ENCODE measurements at places on chromosomes 6 and 20.
A peak's percentile ranks its signal among the peaks of the same experiment; 100 is the strongest.

DNA sequence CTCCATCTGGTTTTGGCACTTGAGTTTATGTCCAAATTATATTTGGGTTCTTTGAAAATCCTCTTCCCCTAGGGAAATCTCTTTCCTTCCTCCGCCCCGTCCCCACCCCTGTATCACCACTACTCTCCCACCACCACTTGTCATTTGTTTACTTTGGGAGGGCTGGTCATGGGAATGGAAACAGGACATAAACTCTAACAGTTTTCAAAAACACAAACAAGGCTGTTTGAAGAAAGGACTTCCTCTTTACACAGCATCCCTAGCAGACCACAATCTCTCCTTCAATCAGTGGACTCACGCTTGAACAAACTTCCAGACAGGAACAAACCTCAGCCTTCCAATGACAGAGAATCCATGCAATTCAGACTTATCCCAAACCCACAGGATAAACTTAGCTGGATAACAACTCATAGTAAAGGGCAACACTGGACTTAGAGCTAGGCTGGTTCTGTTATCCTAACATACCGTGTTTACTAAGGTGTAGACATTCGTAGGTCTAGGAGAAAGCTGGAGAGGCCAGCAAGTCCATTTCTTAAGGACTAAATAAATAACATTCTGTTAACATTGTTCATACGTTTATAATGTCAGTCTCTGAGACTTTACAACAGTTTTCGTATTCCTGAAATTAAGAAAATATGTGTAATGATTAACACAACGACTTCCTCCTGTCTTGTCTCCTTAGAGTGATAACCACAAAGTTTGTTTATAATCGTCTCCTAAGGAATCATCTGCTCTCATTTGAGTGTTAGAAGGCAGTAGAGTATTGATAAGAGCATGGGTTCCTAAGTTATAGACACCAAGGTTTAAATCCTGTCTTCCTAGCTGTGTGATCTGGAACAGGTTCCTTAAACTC is 44.1 kb upstream of the CTAGE9 start:
- DNase-seq: no peak

DNA sequence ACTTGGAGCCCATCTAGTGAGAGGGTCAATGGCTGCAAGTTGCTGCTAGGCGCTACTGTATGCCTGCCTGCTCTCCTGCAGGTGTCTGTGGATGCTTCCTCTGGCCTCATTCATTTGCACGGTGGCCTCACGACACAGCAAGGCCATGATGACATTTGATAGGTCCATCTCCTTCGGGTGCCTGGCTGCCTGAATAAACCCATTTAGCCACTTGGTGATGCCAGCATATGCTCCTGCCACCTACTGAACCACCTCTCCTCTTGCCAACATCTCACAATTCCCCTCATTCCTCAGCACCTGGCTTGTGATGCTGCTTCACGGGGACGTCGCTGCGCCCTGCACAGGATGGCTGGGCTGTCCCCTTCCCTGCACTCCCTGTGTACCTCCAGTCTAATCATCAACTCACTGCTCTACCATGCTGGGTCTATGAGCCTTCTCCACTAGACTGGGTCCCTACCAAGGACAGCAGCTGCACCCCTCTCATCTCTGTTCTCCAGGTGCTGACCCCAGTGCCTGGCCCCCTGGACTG is 51.1 kb downstream of the AGPAT4 start:
- DNase-seq: no peak

GRCh38 chr6:116387374-116387773 is 16.6 kb downstream of the DSE start:
- peak; percentile 43 for DNase-seq

DNA sequence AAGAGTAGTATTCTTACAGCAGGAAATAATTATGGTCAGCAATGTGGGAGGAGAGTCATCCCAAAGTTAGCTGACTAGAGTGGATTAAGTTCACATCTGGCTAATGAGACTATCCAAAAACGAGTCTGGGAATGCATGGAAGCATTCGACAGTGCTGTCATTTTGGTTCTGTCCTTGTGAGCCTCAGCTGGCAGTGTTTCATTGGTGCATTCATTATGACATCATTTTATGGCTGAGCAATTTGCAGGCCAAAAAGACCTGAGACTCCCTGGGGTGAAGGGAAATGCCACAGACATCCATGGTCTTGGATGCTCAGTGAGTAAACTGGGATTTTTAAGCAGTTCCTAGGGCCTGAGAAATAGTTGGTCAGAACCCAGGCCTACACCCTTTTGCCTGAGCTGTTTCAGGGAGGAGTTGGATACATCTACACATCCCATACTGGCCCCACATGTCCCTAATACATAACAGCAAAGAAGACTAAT is 196.4 kb upstream of the CCN2 start:
- no peak for DNase-seq

- no peak for DNase-seq
These were observed 12.8 kb downstream of the RSPO3 start for GRCh38 chr6:127131275-127131674.

GRCh38 chr6:26217714-26218075 is 130.5 kb downstream of the HFE start:
- DNase-seq: no peak

GRCh38 chr20:52083627-52084232 is 107.8 kb downstream of the ZFP64 start:
- peak; percentile 43 for DNase-seq

GRCh38 chr20:60210779-60211617 is 252.8 kb downstream of the CDH26 start:
- DNase-seq: peak; percentile 43

GRCh38 chr6:166830185-166830890 is 126.0 kb downstream of the RNASET2 start:
- DNase-seq: peak; percentile 81

GRCh38 chr6:41638935-41639808 is 904 bp downstream of the MDFI start:
- no peak for DNase-seq

DNA sequence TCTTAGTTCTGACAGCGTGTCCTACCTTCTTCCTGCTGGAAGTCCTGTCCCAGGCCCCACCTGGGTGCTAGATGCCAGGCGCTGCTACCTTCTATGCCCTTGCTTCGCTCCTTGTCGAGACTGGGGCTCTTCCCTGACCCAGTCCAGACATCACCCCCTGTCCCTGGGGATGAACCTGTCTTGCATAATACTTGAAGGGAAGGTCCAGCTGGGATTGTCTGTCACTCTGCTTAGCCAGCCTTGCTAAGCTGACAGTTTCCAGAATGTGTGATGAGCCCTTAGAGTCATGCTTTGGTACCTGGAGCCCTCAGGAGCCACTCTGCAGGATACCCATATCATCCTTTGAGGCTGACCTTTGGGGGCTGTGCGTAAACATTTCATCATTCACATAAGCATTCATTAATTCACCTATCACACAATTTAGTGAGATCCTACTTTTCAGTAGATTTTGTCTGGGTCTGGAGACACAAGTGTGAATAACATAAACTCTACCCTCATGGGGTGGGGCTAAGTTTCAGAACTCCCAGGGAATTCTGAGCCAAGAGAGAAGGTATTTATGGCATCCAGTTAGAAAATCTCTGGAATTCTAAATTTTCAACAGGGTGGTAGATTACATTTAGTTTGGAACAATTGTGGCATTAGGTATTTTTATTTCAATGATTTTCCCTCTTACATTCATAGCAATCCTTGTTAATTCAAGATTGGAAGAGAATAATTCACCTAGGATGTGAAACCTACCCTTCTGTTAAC is 151.1 kb upstream of the HDAC2 start:
- DNase-seq: no peak

GRCh38 chr6:46741482-46741881 is 5.3 kb upstream of the ANKRD66 start:
- DNase-seq: no peak

- peak; percentile 45 for DNase-seq
These were observed 30.0 kb downstream of the ALDH5A1 start for GRCh38 chr6:24524805-24525204.

DNA sequence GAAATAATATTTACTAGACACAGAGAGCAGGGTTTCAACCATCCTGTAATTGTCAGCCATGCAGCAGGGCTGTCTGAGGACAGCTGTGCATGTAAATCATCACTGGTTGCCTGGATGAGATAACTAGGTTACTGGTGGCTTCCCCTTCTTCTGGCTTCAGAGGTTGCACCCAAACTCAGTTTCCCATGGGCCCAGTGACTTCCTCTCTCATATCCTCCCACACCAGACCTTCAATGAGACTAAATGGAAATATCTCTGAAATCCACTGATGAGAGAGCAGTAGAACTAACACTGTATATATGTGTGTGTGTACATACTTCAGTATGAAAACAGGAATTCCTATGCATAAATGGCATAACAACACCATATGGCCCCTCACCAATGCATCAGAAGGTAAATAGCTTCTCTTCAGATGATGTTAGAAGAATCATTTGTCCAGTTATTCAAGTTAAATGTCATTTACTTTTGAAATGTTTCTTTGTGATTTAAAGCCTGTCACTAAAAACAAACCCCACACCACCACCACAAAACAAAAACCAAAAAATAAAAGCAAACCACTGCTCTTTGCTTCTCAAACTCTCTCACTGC is 51.0 kb upstream of the IL20RA start:
- DNase-seq: peak; percentile 65

- DNase-seq: no peak
These were observed 53.0 kb downstream of the LINC00237 start for GRCh38 chr20:21053002-21053762.

- peak; percentile 14 for DNase-seq
These were observed 12.3 kb upstream of the COL9A1 start for GRCh38 chr6:70315079-70315751.

DNA sequence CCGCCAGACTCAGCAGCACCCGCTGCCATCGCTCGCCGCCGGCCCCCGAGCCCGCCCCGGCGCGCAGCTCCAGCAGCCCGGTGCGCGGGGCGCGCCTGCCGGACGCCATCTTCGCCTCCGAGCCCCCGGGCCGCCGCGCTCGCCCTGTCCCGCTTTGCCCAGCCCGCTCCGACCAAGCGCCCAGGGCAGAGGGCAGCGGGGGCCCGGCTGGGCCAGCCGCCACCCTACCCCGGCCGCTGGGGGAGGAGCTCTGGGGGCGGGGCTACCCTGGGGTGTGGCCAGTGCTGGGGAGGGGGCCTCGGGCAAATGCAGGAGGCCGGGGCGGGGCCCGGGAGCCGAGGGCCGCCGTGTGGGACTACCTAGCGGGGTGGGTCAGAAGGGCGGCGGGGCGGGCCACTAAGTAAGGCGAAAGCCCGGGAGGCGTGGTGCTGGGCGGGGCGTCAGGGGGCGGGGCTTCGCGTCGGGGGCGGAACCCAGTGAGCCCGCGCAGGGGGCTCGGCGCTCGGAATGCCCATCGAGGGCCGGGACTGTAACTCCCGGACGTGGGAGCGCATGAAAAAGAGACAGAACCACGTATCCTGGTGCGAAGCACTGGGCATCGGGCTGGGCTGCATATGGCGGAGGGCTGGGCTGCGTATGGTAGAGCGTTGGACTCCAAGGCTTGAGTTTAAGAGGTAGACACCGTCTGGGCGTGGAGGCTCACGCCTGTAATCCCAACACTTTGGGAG is at the start of gene SNTA1:
SNTA1 (minus strand) TSS at position 252 of the 728 bp plus-strand sequence; CDS start at position 109, 143 bp downstream.
- peak; percentile 97 for DNase-seq

DNA sequence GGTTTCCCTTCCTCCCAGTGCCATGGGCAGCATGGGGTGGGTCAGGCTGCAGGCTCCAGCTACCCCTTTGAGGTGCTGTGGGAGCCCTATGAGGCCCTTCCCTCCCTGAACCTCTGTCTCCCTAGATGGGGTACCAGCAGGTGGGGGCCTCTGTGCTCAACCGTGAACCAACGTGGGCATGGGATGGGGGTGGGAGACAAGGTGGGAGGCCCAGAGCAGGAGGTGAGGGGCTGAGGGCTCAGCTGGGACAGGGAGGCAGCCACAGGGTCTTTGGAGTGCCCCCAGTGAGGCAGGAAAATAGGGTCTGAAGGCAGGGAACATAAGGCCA is 33.3 kb downstream of the SUN5 start:
- DNase-seq: no peak

- no peak for DNase-seq
These were observed 159.0 kb upstream of the NOX3 start for GRCh38 chr6:155614606-155615005.

DNA sequence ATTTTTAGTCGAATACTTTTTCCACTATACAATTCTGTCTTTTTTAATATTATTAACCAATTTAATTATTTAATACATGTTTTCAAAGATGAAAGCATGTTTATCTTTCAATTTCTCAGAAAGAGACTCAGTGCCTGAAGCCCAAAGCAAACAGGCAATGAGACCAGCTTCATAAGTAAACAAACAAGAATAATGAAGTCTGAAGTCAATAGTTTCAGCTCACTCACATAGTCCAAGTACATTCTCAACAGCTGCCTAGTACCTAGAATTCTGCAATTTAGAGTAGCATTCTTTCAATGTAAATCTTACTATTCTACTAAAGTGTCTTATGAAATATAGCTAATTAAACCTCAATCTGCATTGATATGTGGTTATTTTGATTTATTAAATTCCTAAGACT is 626.5 kb upstream of the NRSN1 start:
- DNase-seq: no peak

DNA sequence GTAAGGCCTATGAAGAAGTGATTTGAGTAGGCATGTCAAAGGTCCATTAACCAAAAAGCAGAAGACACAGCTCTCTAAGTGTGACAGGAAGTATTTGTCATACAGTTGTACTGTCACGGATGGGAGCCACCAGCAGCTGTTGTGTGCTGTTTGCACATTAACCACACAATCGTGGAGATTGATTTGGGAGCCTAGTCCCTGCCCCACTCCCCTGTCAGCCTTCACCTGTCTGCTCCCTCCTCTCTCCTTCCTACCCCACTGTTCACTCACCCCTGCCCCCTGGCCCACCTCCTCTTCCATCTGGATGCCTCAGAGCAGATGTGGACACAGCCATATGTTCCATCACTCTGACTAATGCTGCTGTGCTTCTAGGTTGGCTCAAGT is 124.7 kb upstream of the SPACA1 start:
- DNase-seq: peak; percentile 66

GRCh38 chr6:167141667-167142432 is 15.9 kb downstream of the GPR31 start:
- DNase-seq: peak; percentile 84

- no peak for DNase-seq
These were observed 17.3 kb upstream of the CD93 start for GRCh38 chr20:23103284-23104018.

- DNase-seq: no peak
These were observed 47.3 kb upstream of the LRFN2 start for GRCh38 chr6:40634429-40634828.

- DNase-seq: no peak
These were observed 3.2 kb downstream of the PTK6 start for GRCh38 chr20:63533871-63534393.

GRCh38 chr6:82571455-82571854 is 207.8 kb downstream of the TPBG start:
- no peak for DNase-seq

DNA sequence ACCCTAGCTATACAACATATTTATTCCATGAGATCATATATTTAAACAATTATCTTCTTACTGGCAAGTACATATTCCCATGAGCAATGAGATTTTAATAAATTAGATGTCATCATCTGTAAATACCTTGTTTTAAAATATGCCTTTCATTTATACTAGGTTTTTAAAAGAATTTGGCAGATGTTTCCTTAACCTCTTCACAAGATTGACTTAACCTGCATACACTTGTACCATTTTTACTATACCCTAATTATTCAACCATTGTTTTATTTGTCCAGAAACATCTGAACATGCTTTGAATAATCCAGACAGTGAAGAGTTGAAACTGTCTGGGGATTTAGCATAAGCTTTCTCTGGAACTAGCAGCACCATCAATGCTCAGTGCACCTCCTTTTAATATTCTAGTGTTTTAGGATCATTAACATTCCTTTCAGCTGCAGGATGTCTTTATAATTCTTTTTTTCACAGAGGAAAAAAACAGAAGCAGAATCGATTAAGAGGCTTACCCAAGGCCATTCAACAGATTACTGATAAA is 188.0 kb upstream of the TENT5A start:
- no peak for DNase-seq

Measured in GM20000 (cell line).